ENCODE measurements at places on chromosomes 5 and 9.

DNA sequence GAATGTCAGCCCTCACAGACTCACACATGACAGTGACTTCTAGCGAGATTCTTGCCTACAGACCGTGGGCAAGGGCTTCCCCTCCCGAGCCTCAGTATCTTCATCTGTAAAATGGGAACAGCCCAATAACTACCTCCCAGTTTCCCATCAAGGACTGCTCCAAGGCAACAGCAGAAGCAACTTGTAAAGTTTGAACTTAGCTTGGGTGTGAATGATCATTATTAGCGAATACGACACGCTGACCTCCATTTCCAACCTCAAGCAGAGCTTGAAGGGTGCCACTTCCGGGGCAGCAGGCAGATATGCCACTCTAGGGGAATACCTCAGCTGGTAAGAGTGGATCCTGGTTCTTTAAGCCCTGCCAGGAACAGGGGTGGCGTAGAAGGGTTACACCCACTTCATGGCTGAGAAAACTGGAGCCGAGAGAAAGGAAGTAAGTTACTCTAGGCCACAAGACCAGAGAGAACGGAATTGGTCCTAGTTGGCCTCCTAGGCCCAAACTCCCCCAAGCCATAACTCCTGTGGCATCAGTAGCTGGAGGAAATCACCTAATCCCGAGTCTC lies 2.0 kb downstream of the RNF44 start:
- DNase-seq = no peak

DNA sequence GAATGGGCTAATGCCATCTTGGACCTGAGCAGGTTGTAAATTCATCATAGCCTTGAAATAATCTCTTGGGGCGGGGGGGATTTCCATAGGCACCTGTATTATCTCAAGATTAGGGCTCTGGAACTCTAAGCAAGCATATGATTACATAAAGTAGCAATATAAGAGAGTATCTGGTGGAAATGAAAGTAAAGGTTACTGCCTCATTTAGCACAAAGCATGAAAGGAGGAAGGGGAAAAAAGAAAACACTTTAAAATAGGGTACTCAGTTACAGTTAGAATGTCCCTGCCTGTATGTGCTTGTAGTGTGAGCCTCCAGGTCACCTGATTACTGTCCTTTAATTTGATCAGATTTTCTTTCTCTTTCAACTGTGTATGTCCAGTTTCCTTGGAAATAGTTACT lies 1079.7 kb upstream of the CDH18 start:
- DNase-seq = no peak

GRCh38 chr9:3576328-3576727 lies 50.5 kb upstream of the RFX3 start:
- DNase-seq = no peak

DNA sequence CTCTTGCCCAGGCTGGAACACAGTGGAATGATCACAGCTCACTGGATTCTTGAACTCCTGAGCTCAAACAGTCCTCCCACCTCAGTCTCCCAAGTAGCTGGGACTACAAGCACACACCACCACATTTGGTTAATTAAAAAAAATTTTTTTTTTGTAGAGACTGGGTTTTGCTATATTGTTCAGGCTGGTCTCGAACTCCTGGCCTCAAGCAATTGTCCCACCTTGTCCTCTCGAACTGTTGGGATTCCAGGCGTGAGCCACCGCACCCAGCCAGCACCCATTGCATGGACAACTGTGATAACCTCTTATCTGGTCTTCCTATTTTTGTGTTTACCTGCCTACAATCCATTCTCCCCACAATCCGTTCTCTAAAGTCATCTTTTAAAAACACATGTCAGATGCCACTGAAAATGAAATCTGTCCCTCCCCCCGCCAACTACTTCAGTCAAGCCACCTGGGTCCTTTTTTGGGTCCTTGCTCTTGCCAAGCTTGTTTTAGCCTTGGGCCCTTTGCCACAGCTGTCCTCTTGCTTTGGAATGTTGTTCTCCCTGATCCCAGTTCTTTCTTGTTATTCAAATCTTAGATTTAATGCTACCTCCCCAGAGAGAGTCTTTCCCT lies 250.5 kb downstream of the PIK3R1 start:
- no peak for DNase-seq

DNA sequence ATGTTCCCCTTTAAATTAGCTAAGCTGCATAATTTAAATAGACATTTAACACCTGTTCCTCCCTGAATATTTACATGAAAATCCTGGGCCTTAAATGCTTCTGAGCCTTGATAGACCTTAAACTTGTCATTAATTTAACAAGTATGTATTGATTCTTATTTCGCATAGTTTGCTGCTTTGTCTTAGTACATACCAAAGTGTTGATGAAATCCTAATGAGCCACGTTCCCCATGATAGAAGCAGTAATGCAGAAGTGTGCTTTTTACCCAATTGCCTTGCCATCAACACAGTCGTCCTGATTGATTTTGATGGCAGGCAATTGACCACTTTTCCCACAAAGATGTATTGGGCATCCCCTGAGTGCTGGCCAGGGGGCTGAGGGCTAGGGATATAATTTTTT lies 213.5 kb downstream of the SGCD start:
- no peak for DNase-seq

GRCh38 chr5:98989727-98990126 lies 60.9 kb upstream of the CHD1 start:
- no peak for DNase-seq

DNA sequence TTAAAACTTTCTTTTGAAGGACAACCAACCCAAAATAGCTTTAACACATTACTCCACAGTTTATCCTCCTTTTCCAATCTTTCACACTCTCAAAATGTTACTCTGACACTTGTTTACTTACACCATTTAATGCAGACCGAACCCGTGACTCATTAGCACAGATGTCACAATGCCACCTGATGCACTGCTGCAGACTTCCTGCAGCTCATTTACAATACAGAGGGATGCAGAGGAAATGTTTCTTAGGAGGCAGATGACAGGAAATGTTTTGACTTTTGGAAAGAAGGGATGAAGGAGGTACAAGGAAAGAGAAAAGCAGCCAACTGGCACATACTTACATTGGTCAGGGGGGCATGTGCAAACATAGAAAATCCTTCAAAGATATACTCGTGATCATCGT lies 39.0 kb downstream of the DROSHA start:
- DNase-seq = no peak

- no peak for DNase-seq
Observed at GRCh38 chr9:93081931-93082330, 14.1 kb upstream of the CARD19 start.

- no peak for DNase-seq
Observed at GRCh38 chr5:107203243-107203642, 467.5 kb downstream of the EFNA5 start.

- DNase-seq = peak; percentile 86
Observed at GRCh38 chr5:135944967-135945560, 9.7 kb downstream of the LECT2 start.

GRCh38 chr5:57501414-57502201 lies 19.0 kb upstream of the ACTBL2 start:
- DNase-seq = no peak

DNA sequence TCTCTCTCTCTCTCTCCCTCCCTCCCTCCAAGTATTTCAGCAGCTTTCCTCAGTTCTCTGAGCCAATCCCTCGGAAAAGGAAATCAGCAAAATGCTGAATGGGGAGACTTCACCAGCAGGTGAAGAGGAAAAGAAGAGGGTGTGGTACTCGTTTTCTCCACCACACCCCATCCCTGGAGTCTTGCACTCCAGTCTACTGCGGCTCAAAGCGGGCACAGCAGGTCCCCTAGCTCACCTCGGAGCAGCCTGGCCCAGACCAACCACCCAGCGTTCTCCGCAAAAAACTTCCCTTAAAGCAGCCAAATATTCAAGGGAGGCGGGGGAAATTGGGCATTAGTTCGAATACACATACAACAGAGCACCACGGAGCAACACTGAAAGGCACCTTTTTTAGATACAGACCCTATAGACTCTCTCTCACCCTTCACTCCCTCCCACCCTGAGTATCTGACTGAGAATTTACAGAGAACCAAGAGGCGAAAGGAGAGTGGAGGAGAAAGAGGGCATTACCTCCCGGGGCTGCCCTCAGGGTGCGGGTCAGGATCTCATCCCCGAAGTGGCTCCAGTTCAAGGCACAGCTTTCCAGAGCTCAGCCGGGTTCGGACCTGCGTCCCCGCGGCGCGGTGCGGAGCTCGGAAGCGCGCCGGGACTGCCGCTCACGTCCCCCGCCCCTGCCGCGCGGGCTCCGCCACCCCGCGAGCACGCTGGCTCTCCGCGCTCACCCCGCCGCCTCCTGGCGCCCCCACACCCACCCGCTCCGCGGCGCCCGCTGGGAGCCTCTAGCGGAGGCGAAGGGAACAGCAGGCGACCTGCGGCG lies 1638.5 kb upstream of the C9orf72 start:
- peak; percentile 85 for DNase-seq

DNA sequence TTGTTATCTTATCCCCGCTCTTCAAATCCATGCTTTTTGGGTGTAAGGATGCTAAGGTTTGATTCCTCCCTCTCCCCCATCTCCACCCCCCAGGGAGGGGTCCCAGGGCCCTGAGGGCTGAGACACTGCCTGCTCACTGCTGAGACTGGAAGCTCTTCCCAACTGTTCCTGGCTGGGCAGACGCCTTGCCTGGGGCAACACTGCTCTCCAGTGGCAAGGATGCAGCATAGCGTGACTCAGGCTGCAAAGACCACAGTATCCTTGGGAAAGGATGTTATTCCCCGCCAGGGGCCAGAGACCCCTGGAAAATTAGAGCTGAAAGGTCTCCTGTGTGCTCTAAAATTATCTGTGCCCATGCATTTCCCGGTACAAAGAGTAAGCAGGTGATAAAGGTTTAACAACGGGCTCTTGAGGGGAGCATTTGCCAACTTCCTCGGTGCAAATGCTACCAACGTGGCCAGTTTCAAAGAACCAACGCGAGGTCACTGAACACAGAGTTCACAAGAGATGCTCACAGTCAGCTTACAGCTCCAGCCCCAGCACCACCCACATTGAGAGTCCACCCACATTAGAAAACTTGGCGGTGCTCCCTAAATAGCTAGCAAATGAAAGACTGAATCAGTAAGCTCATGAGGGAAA lies 271.9 kb downstream of the NSG2 start:
- DNase-seq = peak; percentile 70

GRCh38 chr9:10026443-10026984 lies 586.3 kb downstream of the PTPRD start:
- DNase-seq = peak; percentile 7

- DNase-seq = no peak
Observed at GRCh38 chr9:5500441-5501235, 9.7 kb upstream of the PDCD1LG2 start.

- DNase-seq = no peak
Observed at GRCh38 chr9:70406434-70406862, 8.0 kb downstream of the KLF9 start.

- no peak for DNase-seq
Observed at GRCh38 chr9:6512085-6512657, 99.2 kb downstream of the UHRF2 start.

- DNase-seq = no peak
Observed at GRCh38 chr9:113644321-113644720, 180.8 kb downstream of the RGS3 start.

GRCh38 chr5:39757131-39757530 lies 332.4 kb upstream of the DAB2 start:
- DNase-seq = no peak

DNA sequence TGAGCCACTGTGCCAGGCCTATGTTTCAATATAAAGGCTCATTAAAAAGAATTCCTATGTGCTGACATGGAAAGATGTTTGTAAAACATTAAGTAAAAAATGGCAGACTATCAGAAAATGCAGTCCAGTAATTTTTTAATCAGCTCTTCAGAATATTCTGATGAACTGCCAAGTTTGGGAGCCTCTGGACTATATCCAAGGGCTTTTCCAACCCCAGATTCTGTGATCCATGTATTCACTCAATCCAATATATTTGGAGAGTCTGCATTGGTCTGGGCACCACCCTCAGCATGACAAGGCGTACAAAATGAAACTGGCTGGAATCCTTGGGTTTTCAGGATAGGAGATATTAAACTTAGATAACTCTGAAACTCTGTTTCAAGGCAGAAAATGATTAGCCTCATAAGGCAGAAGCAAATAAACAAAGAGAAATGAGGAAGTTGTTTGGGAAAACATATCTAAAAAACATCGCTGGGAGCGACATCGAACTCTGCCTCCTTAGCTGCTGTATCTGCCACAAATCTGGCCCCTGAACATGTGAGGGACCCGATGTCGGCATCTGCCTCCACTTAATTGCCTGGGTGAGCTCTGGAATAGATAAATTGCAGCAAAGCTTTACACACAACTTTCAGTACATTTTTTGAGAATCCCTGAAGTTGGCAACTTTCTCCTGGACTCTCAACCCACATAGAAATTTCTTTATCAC lies 14.4 kb downstream of the PDE6A start:
- DNase-seq = no peak

DNA sequence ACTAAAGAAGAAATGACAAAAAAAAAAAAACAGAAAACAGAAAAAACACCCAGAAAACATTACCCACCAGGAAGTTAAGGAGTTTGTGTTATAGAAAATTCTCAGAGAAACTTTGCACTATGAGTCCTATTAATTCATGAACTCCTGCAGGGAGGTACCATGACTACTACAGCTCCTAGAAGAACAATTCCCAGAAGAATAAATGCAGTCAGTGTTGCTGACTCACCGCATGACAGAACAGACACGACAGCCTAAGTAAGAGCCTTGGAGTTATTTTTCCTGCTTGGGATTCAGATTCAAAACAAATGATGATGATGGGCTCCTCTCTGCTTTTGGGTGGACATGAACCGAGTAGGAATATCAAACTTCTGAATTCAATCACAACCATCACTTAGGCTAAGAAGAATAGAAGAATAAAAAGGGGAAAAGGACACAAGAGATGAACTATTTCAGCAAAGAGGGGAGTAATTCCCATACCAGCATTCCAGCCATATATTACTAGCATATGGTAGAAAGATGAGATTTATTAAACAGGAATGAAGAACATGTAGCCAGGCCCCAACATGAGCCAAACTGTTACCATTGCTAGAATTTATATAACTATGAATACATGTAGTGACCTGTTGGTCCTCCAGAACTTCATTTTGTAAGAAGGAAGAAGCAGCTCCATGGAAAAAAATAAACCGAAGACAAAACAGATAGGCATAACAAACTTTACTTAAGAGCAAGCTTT lies 209.6 kb upstream of the PDE4D start:
- DNase-seq = no peak

DNA sequence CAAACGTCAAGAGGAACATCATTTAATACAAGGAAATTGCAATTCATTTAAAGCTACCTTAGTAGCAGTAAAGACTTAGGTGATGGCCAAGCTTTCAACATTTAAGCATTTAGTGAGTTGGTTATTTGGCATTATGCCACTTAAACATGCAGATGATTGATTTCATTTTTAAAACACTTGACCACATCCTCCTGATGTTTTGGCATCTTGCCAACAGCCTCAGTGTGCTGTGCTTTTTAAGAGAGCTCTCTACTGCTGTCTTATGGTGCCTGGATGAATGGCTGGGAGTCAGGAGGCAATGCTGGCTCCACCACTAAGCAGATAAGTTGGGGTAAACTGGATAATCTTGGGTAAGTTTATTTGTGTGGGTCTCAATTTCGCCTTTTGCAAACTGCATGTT lies 364.5 kb downstream of the MAN2A1 start:
- DNase-seq = peak; percentile 85

All from NCI-H345 (cell line).